ENCODE measurements at places on chromosomes 5 and 9.

GRCh38 chr5:97538912-97539311, 355.9 kb upstream of the RIOK2 start:
- DNase-seq = no peak

- DNase-seq = no peak
These were observed 6.2 kb downstream of the SMIM32 start for GRCh38 chr5:136186796-136187195.

DNA sequence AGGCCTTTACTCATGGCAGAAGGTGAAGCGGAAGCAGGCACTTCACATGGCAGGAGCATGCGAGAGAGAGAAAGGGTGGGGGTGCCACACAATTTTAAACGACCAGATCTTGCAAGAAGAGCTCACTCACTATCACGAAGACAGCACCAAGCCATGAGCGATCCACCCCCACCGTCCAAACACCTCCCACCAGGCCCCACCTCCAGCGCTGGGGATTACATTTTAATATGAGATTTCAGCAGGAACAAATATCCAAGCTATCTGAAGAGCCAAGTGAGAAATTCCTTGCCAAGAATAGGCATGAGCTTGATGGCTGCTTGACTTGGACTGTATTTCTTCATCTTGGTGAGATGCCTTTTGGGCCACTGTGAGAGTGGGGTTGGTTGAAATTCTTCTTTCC, 88.0 kb downstream of the PDZD2 start:
- DNase-seq = no peak

GRCh38 chr9:97415146-97415545, 3.2 kb downstream of the TDRD7 start:
- DNase-seq = no peak

DNA sequence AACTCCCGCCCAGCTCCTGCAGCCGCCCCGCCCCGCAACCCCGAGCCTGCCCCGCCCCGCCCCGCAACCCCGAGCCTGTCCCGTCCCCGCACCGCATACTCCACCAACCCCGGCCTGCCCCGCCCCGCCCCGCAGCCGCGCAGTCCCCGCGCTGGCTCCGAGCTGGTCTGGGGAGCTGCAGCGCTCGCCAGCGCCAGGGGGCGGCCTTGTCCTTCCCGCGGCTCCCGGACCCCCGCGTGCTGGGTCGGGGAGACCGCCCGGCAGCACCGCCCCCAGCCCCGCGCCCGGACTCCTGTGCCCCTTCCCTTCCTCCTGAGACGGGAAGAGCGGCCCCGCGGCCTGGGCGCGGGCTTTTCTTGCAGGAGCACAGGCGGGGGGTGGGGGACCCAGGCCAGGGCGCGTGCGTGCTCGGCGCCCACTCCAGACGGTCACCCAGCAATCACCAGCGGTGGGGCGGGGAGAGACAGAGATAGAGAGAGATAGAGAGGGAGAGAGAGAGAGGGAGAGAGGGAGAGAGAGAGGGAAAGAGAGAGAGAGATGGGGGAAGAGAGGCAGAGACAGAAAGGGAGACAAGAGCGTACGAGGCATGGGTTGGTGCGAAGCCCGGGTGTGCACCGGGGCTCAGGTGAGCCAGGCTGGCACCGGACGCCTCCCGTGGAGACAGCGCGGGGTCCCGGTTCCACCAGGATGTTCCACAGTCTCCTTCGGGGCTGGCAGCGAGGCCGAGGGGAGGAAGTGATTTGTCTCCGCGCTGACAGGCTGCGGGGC, 14.7 kb upstream of the TMEM250 start:
- DNase-seq = no peak

GRCh38 chr5:134600600-134600999, 32.0 kb downstream of the SAR1B start:
- no peak for DNase-seq

- no peak for DNase-seq
These were observed 531 bp downstream of the ABO start for GRCh38 chr9:133274236-133275104.

- DNase-seq = no peak
These were observed 20.8 kb downstream of the LHFPL2 start for GRCh38 chr5:78627766-78628165.

DNA sequence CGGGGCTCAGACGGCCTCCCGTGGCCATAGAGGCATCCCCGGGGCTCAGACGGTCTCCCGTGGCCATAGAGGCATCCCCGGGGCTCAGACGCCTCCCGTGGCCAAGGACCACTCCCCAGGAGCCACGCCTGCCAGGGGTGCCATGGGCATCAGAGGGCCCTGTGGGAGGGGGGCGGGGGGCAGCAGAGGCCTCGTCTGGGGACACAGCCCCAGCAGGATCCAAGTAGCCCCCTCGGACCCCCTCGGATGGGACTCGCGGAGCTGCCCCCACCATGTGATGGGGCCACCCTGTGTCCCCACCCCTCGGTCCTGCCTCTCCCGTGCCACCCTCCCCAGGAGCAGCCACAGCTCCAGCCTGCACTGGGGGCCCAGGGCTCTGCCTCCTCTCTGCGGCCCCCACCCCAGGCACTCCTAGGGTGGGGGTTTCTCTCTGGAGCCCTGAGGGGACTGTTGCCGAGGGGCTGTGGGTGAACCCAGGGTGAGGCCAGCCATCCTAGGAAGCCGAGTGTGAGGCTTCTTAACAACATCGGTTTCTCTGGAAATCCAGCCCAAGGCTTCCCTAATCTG, 2.5 kb downstream of the ENTPD8 start:
- DNase-seq = no peak

GRCh38 chr5:71887680-71888079, 168.6 kb downstream of the CARTPT start:
- DNase-seq = no peak

- DNase-seq = no peak
These were observed 14.6 kb downstream of the CCNJL start for GRCh38 chr5:160297776-160298175.

DNA sequence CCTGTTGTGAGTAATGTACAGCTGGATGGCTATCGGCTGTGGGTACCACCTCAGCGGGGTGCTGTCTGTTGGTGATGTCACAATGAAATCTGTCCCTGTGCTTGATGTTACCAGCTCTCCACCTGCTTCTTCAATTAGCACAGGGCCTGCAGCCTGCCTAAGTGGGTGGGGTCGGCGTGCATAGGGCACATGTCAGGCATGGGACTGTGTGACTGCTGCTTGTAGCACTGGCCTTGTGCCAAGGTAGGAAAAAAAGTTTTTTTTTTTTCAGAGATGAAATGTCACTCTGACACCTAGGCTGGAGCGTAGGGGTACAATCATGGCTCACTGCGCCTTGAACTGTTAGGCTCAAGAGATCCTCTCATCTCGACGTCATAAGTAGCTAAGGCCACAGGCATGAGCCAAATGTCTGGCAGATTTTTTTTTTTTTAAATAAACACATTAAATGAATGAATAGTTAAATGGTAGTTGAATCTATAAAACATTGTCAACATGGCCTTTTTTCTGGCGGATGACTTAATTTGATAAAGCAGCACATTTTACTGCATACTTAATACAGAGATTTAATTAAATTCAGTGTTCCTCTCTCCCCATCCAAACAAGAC, 222.5 kb downstream of the NXNL2 start:
- no peak for DNase-seq

GRCh38 chr9:122332083-122332482, 38.7 kb upstream of the PTGS1 start:
- no peak for DNase-seq

DNA sequence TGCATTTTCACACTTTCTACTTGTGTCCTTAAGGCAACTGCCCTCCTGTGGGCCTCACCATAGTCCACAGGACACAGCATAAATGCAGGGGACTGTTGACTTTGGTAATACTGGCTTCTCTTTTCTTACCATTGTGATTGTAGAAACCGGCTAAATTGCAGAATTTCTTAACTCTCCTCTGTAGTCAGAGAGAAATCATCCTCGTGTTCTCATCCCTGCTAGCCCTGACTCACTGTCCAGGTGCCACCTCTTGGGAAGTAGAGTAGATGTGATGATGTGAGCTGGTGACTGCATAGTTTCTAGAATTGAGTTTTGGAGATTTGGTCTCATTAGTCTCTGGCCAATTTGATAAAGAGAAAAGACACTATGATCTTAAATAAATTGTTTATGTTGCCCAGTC, 5.5 kb downstream of the PHF24 start:
- DNase-seq = no peak

DNA sequence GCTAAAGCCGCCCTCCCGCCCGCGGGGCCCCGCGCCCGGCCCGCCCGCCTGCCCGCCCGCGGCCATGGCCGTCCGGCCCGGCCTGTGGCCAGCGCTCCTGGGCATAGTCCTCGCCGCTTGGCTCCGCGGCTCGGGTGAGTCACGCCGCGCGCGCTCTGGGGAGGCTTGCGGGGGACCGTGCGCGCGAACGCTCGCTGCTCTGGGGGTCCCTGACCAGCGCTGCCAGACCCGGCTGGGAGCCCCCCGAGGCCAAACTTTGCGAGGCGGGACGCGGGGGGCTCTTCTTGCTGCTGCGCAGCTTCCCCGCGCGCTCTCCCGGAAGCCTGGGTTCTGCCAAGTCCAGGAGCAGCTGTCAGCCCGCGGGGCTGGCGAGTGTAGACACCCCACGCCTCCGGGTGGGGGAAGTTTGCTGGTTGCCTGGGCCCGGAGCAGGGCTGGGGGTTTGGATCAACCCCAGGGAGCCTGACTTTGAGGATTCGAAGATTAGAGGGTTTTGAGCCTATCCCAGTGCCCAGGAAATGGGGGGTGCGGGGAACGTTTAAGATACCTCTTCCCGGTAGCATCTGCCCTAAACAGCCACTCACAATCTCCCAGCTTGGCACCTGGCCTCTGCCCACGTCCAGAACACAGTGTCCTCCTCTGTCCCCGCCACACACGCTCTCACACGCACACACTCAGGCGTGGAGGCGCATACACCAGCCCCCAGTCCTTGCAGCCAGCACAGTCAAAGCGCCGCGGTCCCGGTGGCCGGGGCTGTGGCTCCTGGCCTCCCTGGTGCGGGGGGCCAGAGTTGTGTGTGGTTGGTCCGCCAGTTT, 535 bp downstream of the UNC5A start:
- DNase-seq = no peak

- DNase-seq = no peak
These were observed 2.4 kb upstream of the TRMT10B start for GRCh38 chr9:37751186-37751585.

- no peak for DNase-seq
These were observed 425.6 kb downstream of the KIAA0825 start for GRCh38 chr5:94192658-94193391.

DNA sequence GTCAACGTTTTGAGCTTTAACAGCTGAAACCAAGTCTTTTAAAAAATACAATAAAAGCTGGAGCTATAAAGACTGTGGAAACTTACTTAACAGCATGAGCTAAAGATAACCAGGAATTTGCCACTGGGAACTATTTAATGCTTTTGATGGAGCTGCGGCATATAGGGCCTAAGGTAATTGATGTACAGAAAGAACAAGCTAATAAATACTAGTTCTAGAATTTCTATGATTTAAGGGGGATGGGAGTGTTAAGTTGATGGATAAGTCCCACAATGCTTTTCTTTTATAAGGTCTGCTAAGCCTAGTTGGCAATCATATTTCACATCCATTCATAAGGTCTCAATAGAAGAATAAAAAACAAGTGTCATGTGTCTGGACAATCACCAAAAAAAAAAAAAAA, 334.0 kb upstream of the DMAC1 start:
- no peak for DNase-seq

DNA sequence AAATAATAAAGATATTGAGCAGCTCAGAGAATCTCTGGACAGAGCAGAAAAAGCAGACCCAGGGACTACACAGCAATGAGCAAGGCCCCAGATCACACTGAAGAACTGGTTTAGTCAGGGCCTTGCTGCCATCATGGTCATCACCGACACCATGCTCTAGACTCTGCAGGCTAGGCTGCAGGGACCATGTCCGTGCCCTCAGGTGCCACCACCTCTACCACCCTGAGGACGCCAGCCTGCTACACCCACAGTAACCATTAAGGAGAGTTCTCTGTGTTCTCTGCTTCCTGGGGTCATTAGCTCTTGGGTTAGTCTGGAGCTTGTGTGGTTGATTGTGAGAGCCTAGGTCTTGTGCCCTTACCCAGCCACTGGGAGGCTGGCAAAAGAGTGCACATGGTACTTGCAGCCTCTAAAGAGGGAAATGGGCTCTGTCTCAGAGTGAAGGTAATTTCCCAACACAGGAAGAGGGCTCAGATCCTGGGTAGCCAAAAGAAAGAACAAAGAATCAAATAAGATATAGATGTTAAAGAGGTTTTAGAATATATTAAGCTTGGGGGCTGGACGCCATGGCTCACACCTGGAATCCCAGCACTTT, 31.9 kb upstream of the JADE2 start:
- no peak for DNase-seq

- no peak for DNase-seq
These were observed 22.2 kb downstream of the SKP2 start for GRCh38 chr5:36174119-36174518.

GRCh38 chr5:89309268-89309667, 426.3 kb upstream of the MEF2C start:
- no peak for DNase-seq

GRCh38 chr9:2570615-2571479, 50.7 kb upstream of the VLDLR start:
- DNase-seq = no peak

DNA sequence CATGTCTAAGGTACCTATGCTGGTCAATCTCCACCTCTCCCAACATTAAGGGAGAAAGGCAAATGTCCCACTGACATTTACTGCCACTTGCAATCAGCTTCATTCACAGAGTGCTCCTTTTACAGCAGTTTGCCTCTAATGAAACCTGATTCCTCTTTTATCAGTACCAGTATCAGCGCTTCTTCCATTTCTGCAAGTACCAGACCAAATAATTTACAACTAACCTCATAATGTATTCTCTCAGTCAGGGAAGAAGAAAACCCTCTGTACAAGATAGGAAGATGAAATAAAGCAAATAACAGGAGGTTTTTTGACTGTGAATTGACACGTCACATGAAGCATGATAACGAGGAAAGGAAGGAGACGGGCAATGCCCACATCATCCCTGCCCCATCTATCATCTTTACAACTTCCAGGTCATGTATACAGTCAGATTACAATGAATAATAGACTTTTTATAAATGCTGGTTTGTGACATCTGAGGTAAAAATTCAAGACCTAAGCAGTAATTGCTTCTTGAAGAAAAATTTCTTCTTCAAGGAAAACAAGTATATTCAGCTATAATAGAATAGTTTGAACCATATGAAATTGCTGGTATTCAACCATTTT, 21.9 kb downstream of the ABITRAM start:
- DNase-seq = no peak

- no peak for DNase-seq
These were observed 147.7 kb downstream of the SIL1 start for GRCh38 chr5:139050432-139050831.

- no peak for DNase-seq
These were observed 192.9 kb upstream of the RAD23B start for GRCh38 chr9:107090218-107090617.
